Smooth muscle cell of the pulmonary artery (primary cell): ENCODE measurements at places on chromosomes 13 and 19. TPM values are rescaled to one million over a fixed set of nuclear protein-coding genes. Genes with fewer than 3 reads are reported as not detected.

Gene PRSS57
- total RNA-seq = not detected in 2 replicates

Gene IZUMO4
- total RNA-seq = 0.72 and 1.1 TPM in 2 replicates

Gene POU2F2
- total RNA-seq = 0.26 and 2.5 TPM in 2 replicates

Gene POSTN
- 686 and 1,499 TPM in 2 replicates for total RNA-seq

Gene IGSF23
- total RNA-seq = not detected in 2 replicates

Gene CYP2A6
- not detected in 2 replicates for total RNA-seq

Gene CALR3
- total RNA-seq = not detected in 2 replicates

Gene IGFL1
- total RNA-seq = not detected in 2 replicates

Gene KLK12
- not detected in 2 replicates for total RNA-seq

Gene CCDC122
- total RNA-seq = 4.2 and 5.4 TPM in 2 replicates

Gene IL11
- total RNA-seq = 4.1 and 13.9 TPM in 2 replicates

Gene PEAK3
- not detected in 2 replicates for total RNA-seq

Gene CYP2B6
- not detected in 2 replicates for total RNA-seq

Gene GRK1
- 0.03 TPM in 1 of 2 replicates, not detected in the other for total RNA-seq

Gene KLK2
- total RNA-seq = not detected in 2 replicates

Gene CEACAM8
- not detected in 2 replicates for total RNA-seq

Gene FBXO17
- total RNA-seq = 27.2 and 43.7 TPM in 2 replicates

Gene TGFBR3L
- 1.6 and 5.6 TPM in 2 replicates for total RNA-seq

Gene GPC6
- total RNA-seq = 54.6 and 151 TPM in 2 replicates

Gene NLRP12
- not detected in 2 replicates for total RNA-seq

Gene PPM1N
- 1.0 and 1.6 TPM in 2 replicates for total RNA-seq

Gene ANGPTL8
- total RNA-seq = not detected in 2 replicates

Gene IZUMO2
- not detected in 2 replicates for total RNA-seq

Gene ZNF225
- 5.6 and 7.4 TPM in 2 replicates for total RNA-seq

Gene CYP4F12
- total RNA-seq = not detected in 2 replicates

Gene FXYD3
- total RNA-seq = not detected in 2 replicates

Gene APOC1
- total RNA-seq = 2.4 TPM in 1 of 2 replicates, not detected in the other

Gene PSG2
- 0.13 and 0.73 TPM in 2 replicates for total RNA-seq

Gene NKG7
- not detected in 2 replicates for total RNA-seq

Gene LILRA1
- total RNA-seq = not detected in 2 replicates

Gene MYH14
- total RNA-seq = 0.03 and 0.13 TPM in 2 replicates

Gene ZNF562
- total RNA-seq = 18.0 and 25.0 TPM in 2 replicates

Gene LRG1
- total RNA-seq = not detected in 2 replicates

Gene CEACAM7
- total RNA-seq = not detected in 2 replicates

Gene KLK3
- not detected in 2 replicates for total RNA-seq

Gene PRTN3
- 0.07 TPM in 1 of 2 replicates, not detected in the other for total RNA-seq

Gene KLK14
- not detected in 2 replicates for total RNA-seq

Gene TUBB4A
- total RNA-seq = not detected in 2 replicates

Gene FKRP
- 26.6 and 32.4 TPM in 2 replicates for total RNA-seq

Gene PSG11
- total RNA-seq = not detected in 2 replicates

Gene KLHL1
- not detected in 2 replicates for total RNA-seq

Gene FREM2
- under 0.01 TPM in 1 of 2 replicates, not detected in the other for total RNA-seq

Gene LIN7B
- 7.5 and 12.6 TPM in 2 replicates for total RNA-seq

Gene LAIR1
- total RNA-seq = not detected in 2 replicates

Gene COL4A1
- 1,079 and 2,000 TPM in 2 replicates for total RNA-seq
